ENCODE measurements at places on chromosomes 7 and 10.

DNA sequence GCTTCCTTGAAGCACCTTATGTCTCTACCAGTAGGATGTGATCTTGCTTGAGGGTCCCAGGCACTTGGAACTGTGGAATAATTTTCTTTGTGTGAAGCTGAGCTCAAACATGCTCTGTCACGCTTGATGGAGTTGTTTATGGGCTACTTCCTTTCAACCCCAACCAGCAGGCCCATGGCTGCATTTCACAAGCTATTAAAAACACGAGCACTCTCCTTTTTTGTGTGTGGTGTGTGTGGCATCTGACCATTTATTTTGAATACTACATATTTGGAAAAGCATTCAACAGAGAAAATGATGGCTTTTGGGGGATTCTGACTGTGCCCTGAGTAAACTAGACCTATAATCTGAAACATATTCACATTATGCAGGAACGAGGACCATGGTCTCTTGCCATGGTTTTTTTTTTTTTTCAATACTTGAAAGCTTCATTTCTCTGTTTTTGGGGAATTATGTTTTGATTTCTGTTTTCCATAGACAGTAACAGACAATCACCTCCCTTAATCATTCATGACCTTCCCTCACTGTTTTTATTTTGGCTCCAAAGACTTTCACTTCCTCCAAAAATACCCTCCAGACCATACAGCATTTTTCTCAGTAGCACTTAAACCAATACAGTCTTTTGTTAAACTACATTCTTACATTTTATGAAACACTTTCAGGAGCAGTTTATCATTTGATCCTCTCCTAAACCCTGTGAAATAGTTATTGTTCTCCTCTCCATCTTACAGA is 233.6 kb upstream of the BMPER start:
- no peak for DNase-seq

- no peak for DNase-seq
Measured at GRCh38 chr10:61332581-61332980, 120.6 kb downstream of the TMEM26 start.

GRCh38 chr10:90276894-90277475 is 575.6 kb downstream of the KIF20B start:
- no peak for DNase-seq

DNA sequence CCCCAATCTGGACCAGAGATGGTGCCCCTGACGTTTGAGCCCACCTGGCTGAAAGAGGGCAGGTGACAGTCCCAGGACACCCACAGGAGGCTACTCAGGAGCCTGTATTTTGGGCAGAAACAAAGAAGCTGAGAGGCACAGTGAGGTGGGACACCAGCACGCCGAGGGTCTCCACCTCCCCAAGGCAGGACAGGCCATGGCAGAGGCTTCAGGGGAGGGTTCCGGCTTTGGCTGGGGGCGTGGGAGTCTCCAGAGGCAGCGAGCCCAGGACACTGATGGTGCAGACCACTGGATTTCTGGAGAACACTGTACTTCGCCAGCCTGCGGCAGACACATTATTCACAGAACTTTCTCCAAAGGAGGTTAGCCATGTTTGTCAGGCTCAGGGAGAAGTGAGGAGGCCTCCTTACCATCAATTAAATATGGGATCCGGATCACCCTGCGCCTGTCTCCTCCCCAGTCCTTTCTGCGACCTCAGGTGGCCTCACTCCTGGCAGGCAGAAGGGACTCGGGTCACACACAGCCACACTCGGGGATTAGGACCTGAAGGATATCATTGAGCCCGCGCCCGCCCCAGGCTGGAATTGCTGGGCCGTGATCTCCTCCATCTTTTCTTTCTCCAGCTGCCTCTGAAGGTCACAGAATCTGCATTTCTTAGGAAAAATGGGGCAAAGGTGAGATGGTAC is 98.3 kb downstream of the MKI67 start:
- DNase-seq: no peak

Measured in activated CD4-positive, alpha-beta T cell treated with anti-CD3 and anti-CD28 coated beads for 1 hour (primary cell).